ENCODE measurements at places on chromosomes 3 and 15.

DNA sequence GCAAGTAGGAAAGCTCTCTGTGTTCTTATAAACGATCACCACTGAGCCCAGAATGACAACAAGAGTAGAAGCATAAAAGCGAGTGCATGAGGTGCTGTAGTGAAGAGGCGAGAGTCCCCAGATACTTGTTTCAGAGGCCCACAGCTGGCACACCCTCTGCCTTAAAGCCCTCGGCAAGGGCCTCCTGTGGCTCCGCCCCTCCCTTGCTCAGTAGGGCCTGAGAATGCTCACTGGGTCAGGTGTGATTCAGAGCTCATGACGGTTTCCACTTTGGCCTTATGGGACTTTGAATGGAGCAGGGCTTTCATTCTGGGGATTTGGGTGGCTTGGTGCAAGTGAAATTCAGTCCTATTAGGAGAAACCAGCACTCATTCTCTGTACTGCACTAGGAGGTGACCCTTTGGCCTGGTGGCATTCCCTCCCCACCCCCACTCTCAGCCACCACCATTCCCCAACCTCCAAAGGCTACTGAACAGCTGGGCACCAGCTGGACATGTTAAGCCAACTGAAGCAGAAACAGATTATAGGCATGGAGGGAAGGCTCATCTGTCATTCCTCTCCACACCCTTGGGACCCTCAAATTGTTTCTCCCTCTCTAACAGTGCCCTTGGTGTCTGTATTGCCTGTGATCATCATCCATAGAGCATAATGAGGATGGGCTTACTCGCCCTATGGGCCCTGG, 109.6 kb upstream of the CTDSPL start:
- DNase-seq, result no peak

- DNase-seq, result no peak
Measured at GRCh38 chr3:37812499-37812896, 49.2 kb upstream of the CTDSPL start.

- no peak for DNase-seq
Measured at GRCh38 chr3:63192248-63192647, 85.9 kb upstream of the SYNPR start.

GRCh38 chr3:135458541-135459322, 506.8 kb upstream of the PPP2R3A start:
- no peak for DNase-seq

- DNase-seq, result peak; percentile 11
Measured at GRCh38 chr3:85148036-85148435, 189.2 kb downstream of the CADM2 start.

GRCh38 chr15:59532770-59533379, 78.7 kb upstream of the GCNT3 start:
- peak; percentile 16 for DNase-seq

DNA sequence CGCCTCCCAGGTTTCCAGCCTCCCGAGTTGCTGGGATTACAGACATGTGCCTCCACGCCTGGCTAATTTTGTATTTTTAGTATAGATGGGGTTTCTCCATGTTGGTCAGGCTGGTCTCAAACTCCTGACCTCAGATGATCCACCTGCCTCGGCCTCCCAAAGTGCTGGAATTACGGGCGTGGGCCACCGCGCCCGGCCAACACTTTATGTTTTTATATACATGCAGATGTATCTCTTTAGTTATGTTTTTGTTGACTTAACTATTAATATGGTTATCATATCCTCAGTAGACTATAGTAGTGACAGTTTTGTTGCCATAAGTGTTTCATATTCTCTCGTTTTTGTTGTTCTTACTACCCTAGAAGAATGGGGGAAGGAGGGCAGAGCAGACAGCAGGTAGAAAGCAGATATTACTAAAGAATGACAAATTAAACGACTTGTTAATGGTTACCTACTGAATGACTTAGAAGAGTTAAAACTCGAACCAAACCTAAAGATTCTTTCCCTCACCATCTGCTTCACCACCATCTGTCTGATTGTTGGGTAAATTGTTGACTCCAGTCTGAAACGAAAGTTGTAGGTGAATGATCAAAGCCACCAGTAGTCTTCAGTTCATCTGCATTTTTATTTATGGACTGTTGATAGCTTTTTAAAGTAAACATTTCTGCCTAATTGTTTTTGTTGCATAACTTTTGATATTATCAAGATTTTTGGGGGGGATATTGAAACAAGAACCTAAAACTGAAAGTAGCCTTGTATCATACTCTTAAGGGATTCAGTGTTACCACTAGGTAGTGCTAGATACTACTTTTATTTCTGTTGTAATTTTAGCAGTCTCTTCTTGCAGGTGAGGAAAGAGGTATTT, 89.3 kb downstream of the RASA2 start:
- no peak for DNase-seq

DNA sequence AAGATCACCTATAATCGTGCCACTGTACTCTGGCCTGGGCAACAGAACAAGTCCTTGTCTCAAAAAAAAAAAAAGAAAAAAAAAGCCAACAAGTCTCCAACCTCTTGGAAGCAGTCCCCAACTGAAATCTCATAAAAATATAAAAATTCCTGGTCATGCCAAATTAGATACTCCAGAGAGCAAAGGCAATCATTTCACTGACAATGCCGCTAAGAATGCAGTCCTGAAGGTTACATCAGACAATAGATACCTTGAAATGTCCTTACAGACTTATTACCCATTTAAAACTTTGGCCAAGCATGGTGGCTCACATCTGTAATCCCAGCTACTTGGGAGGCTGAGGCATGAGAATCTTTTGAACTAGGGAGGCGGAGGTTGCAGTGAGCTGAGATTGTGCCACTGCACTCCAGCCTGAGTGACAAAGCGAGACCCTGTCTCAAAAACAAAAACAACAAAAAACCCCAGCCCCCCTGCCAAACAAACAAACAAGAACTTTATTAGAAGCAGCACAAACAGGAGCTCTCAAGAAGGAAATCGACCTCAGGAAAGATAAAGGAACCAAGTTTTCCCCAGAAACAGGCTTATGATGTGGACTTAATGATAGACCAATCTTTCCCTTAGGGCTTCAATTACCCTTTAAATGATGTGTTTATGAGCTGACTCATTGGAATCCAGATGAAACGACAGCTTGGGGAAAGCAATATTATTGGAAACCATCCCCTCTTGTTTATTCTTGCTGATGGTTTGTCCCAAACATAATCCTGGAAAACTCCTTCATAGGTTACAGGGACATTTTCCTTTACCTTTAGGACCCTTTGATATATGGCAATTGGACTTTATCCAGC, 53.1 kb upstream of the XCR1 start:
- no peak for DNase-seq

GRCh38 chr15:89851673-89852341, 37.2 kb upstream of the ANPEP start:
- no peak for DNase-seq

DNA sequence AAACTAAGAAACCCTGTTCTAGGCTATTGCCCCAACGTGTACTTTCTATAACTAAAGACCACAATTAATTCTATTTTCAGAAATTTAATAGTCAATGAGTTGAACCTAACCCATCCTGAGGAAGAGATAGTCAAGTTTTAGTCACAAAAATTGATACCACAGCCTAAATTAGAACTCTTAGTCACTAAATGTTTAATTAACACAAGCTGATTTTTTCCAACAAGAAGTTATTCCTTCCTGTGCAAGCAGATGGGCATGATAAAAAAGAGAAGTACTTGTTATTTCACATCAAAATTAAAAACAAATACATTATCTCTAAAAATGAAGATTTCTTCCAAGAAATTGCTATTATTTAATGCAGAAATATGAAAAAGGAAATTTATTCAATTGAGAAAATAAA, 38.4 kb upstream of the TERB2 start:
- no peak for DNase-seq

- DNase-seq, result no peak
Measured at GRCh38 chr3:108448593-108448992, 61.8 kb downstream of the MYH15 start.

- no peak for DNase-seq
Measured at GRCh38 chr15:51119120-51119519, 24.4 kb upstream of the TNFAIP8L3 start.

DNA sequence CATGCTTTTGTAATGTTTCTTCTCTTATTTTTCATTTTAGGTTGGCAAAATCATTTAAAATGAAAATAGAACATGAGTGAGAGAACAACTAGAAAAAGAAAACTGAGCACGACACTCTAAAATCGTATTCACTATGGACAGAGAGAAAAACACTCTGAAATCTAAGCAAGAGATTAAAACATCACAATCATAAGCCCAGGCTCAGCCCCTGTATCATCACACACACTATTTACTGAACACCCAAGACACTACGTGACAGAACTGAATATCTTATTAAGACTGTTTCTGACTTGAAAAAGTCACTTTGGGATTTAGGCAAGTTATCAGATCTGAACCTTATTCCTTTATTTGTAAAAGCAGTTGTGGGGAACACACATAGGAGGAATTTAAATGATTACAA, 82.6 kb upstream of the PLXND1 start:
- DNase-seq, result no peak

GRCh38 chr3:59784164-59784563, 734.3 kb upstream of the CFAP20DC start:
- DNase-seq, result no peak

- DNase-seq, result no peak
Measured at GRCh38 chr3:142213298-142213697, 12.1 kb downstream of the GK5 start.

DNA sequence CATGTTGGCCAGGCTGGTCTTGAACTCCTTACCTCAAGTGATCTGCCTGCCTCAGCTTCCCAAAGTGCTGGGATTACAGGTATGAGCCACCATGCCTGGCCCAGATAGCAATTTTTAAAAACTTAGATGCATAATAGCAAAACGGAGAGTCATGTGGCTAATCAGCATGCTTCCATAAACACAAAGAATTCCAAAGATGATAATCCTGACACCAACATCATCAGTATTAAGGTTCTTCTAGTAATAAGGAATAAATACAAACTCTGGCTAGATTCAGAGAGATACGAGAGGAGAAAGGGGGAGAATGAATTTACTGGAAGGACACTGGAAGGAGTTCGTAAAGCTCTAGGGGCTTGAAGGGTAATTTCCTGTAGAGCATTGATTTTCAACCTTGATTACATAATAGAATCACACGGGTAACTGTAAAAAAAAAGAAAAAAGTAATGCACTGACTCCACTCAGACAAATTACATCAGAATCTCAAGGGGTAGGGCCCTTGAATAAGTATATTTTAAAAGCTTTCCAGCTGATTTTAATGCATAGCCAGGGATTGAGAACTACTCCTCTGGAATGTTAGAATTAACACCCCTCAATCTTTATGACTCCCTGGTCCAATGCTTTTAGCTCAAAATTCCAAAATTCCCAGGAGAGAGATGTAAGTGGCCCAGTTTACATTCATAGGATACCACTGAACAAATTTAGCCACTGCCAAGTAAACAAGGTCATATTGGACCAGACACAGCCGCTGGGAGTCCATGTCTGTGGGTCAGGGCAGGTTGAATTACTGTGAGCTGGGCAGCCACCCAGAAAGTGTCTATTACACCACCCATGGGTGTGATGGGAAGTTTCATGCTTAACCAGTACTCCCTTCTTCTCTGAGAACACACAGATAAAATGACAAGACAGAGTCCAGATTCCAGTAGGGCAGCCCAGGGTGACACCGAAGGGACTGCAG, 243.9 kb downstream of the TBL1XR1 start:
- DNase-seq, result no peak

DNA sequence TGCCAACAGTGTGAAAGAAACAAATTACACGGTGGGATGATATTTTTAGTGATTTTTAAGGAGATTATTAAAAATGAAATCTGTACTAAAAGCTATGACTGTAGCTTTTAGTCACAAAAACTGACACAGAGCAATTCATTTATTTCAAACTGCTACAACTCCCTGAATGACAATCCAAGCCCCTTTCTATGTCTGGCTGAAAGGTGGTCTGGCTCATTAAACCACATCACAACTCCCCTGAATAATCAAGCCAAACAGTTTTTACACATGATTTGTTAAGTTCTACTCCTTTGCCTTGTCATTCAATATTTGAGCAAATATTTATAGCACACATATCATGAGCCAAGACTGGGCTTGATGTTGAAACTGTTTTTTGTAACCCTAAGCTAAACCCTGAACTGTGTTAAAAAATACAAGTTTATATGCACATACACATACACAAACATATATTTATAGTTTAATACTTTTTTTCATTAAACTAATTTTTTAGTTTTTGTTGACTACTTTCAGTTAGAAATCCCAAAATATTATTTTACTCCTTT, 125.5 kb downstream of the RBMS3 start:
- no peak for DNase-seq

- no peak for DNase-seq
Measured at GRCh38 chr3:83393276-83393675, 1565.5 kb upstream of the CADM2 start.

DNA sequence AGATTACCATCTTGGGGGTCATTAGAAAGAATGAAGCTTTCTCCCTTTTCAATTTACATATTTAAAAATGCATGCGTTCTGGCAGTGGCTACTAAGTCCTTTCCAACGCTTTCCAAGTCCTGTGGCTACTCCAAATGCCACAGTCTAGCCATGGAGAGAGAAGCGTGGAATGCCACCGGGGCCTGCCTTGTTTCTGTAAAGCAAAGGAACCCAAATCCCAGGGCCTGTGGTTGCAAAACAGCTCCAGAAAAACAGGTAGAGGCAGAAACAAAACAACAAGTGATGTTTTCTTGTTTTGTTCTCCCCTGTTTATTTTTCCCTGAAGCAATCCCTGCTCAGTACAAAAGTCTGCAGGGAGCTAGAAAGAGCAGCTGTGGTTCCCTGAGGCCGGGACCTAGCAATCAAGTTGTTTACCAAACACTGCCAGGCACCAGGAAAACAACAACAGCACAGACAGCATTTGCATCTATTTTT, 85.5 kb downstream of the FOXP1 start:
- no peak for DNase-seq

DNA sequence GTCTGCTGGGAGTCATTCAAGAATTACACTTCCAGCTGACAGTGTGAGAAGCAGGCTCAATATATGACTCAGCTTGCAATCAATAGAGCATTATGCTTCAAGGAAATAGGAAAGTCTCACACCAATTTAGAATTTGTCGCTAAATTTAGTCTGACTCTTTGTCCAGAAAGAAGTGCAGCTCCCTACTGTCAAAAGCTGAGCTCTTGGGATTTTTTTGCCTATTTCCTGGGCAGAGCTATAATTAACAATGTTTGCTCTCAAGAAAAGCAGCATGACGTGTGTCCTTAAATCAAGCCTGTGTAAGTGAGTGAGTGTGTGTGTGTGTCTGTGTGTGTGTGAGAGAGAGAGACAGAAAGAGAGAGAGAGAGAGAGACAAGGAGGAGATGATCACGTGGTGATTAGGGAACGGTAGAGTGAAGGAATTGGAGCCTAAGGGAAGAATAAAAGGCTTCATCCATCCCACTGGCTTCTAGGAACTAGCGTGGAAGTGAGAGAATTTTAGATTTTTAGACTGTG, 16.4 kb upstream of the SLC35G2 start:
- DNase-seq, result peak; percentile 74

GRCh38 chr3:53109891-53110771, 20.1 kb downstream of the RFT1 start:
- DNase-seq, result no peak

GRCh38 chr15:78750566-78750965, 60.7 kb downstream of the ADAMTS7 start:
- no peak for DNase-seq

- no peak for DNase-seq
Measured at GRCh38 chr3:72187131-72187530, 402.2 kb upstream of the PROK2 start.

Data from NCI-H774 (cell line).